Panc1 (cell line): ENCODE measurements at places on chromosomes 3 and 15.

GRCh38 chr3:44833394-44833793 lies 28.3 kb upstream of the TMEM42 start:
- DNase-seq: no peak

- DNase-seq: no peak
These were observed 171.4 kb downstream of the SSR3 start for GRCh38 chr3:156383441-156384025.

- no peak for DNase-seq
These were observed 44.3 kb upstream of the UBE2E1 start for GRCh38 chr3:23761440-23761896.

DNA sequence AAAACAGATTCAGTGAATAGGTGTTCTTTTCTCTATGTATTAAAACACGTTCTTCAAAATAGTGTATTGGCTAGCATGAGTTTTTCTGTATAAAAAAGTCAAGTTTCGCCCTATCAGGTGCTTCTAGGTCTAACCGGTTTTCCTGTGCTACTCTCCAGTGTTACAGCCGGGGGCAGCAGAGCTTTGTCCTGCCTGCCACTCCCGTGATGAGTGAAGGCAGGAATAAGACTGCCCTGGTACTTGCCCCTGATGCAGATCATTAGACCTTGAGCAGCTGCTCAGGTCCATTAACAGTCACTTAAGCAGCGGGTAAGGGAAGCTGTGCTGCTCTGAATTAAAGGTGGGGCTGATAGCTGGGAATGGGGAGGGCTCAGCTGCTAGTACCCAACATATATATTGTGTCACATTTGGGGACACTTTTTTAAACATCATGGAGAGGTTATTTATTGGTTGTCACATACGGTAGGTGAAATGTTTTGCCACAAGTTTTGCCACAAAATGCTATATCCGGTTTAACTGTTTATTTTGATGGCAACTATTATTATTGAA lies 1.3 kb upstream of the UNC13C start:
- DNase-seq: no peak

GRCh38 chr3:15272426-15273196 lies 59.8 kb downstream of the SH3BP5 start:
- no peak for DNase-seq

DNA sequence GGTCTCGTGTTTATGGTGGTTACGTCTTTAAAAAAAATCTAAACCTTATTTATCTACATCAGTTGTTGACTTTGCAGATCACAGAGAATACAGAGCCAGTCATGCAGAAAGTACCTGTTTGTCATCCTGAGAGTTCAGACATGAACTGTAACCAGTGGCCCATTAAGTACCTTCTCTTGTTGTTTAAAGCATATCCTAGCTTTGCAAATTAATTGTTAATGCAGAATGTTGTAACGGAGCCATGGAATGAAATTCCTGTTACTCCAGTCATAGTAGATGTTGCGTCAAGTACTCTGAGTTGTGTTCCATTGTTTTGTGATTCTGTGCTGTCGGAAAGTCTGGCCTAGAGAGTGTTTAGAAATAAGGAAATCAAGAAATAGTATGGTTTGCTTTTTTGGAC lies 205.2 kb downstream of the RBMS3 start:
- DNase-seq: no peak

DNA sequence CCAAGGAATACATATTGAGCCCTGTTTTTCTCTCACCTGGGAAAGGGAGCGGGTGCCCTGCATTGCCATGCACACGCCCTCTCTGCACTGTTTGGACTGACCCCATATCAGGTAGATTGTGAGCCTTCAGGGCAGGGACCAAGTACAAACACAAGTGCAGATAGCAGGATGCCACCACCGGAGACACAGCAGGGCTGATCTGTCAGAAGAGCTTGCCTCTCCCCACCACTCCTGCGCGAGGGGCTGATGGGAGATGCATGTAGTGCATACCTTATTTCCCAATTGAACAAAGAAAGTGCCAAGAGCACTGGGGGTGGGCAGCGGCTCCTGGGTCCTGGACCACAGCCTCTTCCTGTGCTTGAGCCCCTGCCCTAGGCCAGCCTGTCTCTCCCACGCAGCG lies 9.0 kb upstream of the SLCO2A1 start:
- no peak for DNase-seq

- no peak for DNase-seq
These were observed 180.5 kb upstream of the RASGRP1 start for GRCh38 chr15:38745126-38745525.

- no peak for DNase-seq
These were observed 41.6 kb downstream of the WDR76 start for GRCh38 chr15:43868406-43868805.

- no peak for DNase-seq
These were observed 52.8 kb downstream of the FAM43A start for GRCh38 chr3:194738254-194739093.

DNA sequence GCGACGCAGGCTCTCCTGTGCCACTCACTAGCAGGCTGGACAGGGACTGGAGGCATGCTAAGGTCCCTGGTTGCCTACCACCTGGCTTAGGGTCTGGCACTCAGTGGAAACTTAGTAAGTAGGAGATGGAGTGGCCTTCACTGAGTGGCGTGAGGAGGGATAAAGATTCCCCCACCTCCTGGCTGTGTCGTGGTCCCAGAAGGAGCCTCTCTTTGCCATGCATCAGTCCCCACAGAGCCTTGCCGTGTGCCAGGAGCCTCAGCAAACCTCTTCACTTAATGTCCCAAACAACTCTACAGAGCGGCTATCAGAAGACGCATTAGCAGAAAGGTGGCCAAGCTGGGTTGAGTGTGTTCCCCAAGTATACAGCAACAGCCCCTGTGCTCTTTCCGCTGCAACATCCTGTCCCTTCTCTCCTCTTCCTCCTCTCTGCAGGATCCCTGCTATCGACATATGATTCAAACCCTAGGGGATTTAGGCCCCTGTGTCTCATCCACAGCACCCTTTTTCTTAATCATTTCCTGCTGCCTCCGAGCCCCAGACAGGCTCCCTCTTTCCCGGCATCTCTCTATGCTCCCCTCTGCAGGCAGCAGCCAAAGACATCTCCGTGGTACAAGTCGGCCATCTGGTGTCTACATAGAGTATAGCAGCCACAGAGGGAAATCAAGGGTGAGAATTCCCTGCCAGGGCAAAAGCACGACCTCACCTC lies 66.7 kb downstream of the SLC6A1 start:
- DNase-seq: peak; percentile 32

GRCh38 chr15:67076147-67076843 lies 10.9 kb downstream of the SMAD3 start:
- no peak for DNase-seq

- no peak for DNase-seq
These were observed 61.7 kb downstream of the LDHAL6B start for GRCh38 chr15:59268168-59268851.

GRCh38 chr3:177679568-177680471 lies 482.5 kb upstream of the TBL1XR1 start:
- DNase-seq: no peak

DNA sequence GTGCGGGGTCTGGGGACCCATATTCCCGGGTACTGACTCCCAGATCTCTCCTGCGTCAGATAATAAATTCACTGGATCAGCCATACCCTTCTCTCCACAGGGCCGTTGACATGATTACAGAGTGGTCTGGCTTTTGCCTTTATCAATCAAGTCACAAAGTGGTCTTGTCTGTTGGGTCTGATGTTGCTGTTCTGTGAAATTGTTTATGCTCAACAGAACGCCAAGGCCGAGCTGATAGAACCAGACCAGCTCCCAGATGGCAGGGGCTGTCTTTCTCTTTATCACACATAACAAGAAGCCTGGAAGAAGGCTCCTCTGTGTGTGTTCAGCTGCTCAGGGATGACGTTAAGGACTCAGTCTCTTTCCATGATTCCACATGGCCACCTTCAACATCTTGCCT lies 751 bp upstream of the DCLK3 start:
- DNase-seq: no peak

DNA sequence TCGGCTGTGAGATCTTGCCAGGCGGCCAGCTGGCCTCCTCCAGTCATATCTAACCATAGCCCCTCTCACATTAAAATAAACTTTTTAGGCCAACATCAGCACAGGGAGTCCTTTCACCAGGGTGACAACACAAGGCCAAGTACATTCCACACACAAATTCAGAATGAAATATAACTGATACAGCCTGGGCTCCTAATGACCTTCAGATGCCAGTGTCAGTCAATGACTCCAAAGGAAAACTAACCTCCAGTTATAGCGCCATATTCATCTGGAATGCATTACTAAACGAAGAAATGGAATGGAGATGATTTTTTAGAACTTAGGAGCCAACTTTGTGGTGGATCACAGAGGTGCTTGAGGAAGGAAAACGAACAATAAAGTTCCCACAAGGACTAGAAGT lies 205.4 kb downstream of the GREM1 start:
- no peak for DNase-seq

GRCh38 chr15:52678468-52679231 lies 538 bp downstream of the ATOSA start:
- no peak for DNase-seq

DNA sequence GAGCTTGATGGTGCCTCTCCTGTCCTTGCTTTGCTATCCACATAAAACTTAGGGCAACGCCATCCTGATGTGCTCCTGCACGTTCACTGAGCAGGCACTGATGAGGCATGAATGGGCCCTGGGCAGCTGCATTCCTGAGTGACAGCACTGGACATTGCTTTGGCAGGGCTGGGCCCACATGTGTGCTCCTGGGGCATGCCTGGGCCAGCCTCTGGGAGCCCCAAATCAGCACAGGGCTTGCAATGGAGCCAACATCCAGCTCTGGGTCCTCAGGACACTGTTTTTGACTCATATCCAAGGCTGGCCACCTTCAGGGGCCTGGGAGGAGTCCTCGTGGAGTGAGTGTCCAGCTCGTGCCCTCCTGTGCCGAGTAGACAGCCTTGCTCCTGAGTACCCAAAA lies 5.9 kb upstream of the TKT start:
- DNase-seq: no peak

GRCh38 chr3:98395101-98395500 lies 4.6 kb downstream of the OR5K3 start:
- DNase-seq: no peak

GRCh38 chr3:40731445-40731844 lies 206.7 kb downstream of the ZNF621 start:
- no peak for DNase-seq

DNA sequence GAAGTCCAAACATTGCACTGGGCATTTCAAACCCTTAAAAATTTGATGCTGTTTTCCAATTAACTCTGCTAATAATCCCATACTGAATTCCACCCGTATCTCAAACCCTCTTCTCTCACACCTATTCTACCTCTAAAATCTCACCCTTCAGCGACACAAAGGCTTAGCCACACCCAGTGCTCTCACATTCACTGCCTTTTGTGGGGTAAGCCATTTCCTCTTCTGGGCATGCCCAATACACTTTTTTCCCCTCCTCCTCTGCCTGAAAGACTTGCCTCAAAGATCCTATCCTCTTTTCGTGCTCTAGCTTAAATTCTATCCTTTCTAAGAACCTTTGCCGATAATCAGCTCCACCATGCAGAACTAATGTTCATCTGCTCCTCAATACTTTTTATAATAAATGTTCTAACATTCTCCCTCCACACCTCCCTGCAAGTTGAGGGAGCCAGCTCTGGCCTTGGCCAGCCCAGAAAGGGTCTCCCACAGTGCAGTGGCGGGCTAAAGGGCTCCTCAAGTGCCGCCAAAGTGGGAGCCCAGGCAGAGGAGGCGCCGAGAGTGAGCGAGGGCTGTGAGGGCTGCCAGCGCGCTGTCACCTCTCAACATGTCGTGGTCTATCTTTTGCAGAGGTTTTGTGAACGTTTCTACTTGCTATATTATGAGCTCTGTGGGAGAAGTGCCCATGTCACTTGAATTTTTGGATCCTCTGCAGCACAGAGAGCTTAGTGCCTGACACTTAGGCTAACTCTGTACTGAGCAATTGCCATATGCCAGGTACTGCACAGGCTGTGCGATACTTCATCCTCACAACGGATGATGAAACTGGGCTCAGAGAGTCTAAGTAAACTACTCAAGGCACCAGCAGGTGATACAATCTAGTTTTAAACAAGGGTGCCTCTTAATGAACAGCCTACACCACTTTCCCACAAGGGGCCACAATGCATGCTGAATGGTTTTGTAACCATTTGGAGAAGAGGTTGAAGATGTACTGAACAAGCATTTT lies 53.6 kb upstream of the BCL6 start:
- DNase-seq: no peak

DNA sequence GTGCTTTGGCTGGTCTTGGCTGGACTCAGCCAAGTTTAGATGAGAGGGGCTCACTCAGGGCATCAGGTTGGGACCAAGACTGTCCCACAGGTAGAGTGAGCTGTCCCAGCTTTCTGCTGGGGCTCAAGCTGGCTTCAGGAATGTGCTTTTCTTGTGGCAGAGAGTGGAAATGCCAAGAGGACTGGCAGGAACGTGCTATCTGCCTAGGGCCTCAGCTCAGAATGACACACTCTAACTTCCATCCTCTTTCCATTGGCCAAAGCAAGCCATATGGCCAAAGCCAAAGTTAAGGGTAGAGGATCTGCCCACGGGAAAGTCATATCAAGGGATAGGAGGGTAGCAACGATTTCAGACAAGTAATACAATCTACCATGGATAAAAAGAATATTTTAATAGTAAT lies 178.8 kb downstream of the ABHD5 start:
- DNase-seq: no peak

DNA sequence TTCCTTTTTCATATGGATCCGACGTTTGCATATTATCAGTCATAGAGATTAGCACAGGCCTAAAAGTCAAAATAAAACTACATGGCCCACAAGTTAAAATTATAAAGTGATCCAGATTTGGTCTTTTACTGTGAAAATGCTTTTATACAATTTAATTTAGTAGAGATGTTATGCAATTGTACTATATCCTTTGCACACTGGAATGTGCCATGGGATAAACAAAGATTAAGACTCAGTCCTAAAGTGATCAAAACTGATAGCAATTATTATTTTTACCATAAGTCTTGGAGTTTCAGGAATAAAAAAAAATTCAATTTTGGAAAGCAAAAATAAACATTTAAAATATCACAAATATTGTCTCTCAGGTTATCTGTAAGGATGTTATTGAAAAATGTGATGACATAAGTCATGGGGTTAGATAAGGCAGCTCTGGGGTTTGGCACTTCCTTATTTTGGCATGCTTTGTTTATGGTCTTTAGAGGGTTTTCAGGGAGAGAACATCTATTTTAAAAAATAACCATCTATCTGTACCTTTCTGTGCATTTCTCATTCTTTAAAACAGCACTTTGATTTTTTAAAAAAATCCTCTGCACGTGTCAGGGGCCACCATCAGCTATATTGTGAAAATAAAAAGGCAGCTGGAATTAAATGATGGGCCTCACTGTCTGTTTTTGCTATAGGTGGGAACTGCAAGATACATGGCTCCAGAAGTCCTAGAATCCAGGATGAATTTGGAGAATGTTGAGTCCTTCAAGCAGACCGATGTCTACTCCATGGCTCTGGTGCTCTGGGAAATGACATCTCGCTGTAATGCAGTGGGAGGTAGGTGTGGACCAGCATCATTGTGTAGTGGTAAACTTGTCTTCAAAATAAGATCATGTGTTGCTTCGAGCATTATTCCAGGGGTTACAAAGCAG lies 67.3 kb downstream of the TGFBR2 start:
- DNase-seq: no peak

DNA sequence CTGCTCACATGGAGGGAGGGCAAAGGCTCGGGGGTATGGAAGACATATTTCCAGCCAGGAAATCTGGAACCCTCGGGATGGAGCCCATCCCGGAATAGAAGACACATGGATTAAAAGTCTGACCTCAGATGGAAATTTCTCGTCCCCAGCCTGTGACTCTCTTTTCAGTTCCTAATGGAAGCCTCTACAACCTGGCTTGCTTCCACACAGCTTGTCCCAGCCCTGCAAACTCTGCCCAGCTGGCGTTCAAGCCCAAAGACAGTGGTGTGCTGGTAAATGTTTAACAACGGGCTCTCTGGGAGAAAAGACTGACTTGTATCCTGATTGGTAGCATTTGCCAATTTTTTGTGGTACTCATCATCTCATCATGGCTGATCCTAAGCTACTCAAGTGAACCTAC lies 35.6 kb upstream of the TLE3 start:
- no peak for DNase-seq
